ENCODE measurements at places on chromosomes 11 and 22.
A peak's percentile ranks its signal among the peaks of the same experiment; 100 is the strongest.

DNA sequence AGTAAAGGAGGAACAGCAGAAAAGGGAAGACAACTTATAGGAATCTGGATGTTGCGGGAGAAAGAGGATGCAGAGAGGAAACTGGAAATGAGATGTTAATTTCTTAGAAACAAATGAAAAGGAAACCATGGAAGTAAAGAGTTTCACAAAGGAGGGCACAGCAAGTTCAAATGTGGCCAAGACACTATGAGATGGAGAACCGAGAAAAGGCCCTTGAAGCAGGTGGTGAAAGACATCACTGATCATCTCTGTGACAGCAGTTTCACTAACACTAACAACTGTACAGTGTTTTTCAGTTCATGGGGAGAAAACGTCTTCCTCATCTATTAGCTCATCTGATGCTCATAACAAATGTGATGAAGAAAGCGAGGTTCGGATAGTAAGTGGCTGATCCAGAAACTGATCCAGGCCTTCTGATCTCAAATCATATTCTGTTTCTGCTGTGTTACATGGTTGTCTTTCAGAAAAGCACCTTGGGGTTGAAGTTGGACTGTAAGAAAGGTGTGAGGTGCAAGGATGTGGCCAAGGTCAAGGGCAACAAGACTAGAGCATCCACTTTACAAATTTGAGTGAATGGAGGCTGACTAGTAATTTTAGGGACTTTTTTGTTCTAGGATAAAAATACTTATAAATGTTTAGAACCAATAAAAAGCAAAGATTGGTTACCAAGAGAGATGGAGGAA, 492.1 kb upstream of the CADM1 start:
- DNase-seq = no peak

DNA sequence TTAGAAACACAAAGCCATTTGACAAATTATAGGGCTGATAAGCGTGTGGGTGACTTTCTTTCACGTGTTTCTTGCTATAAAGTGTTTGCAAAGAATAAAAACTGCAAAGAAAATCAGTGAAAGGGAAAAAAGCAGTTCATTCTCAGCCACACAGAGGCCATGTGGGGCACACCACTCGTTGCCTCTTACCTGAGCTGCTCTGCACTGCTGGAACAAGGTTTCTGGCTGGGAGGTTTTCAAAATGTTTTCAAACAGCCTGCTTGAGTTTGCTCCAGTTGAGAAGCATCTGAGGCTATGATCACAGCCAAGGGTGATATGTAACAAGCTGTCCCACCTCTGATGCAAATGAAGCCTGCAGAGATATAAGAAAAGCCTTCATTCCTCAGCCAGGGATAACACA, 14.7 kb upstream of the VSIG10L2 start:
- no peak for DNase-seq

- DNase-seq = no peak
Measured at GRCh38 chr11:3622521-3622920, 19.3 kb downstream of the ART5 start.

- DNase-seq = no peak
Measured at GRCh38 chr22:31192513-31192912, 19.6 kb upstream of the LIMK2 start.

- DNase-seq = no peak
Measured at GRCh38 chr11:124768914-124769313, 6.8 kb upstream of the ESAM start.

DNA sequence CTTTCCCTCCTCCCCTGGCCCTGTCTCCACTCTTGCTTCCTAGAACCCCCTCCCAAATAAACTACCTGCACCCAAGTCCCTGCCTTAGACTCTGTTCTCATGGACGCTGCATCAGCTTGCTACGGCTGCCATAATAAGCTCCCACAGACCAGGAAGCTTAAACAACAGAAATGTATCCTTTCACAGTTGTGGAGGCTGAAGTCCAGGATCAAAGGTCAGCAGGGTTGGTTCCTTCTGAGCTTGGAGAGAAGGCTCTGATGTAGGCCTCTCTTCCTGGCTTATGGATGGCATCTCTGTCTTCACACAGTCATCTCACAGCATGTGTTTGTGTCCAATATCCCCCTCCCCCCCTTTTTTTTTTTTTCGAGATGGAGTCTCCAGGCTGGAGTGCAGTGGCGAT, 23.4 kb downstream of the CBX7 start:
- no peak for DNase-seq

DNA sequence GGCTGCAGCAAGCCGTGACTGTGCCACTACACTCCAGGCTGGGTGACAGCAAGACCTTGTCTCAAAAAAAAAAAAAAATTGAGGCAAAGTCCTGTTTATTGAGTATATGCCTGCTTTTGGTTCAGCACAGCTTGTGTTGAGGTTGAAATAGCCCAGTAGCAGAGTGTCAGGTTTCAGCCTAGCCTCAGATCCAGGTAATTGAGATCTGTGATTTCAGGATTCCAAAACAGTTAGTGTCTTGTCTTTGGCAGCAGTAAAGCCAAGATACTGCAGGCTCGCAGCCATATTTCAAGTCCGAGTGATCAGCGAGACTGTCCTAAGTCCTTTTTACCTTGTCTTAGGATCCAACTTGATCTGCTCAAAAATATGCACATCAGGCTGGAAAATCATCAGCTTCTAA, 27.0 kb downstream of the CUL5 start:
- no peak for DNase-seq

- no peak for DNase-seq
Measured at GRCh38 chr11:72799441-72799840, 5.6 kb upstream of the STARD10 start.

GRCh38 chr22:30047364-30047738, 32.9 kb upstream of the HORMAD2 start:
- peak; percentile 17 for DNase-seq

DNA sequence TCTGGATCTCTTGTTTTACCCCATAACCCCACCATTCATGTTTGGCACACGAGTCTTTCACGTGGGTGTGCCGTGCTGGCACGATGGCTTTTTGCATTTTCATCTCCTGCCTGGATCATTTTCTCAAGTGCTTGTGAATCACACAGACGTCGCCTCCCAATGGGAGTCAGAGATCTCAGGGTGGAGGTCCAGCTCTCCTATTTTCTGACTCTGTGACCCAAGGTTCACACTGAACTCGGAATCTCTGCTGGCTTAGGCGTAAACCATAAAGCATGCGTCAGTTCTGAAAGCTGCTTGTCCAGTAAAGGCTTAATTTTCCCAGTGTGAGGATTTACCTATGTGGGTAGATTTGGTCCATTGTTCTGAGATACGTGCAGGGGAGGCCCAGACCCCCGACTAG, 16.0 kb upstream of the C22orf42 start:
- no peak for DNase-seq

GRCh38 chr11:114149689-114150407, 90.3 kb downstream of the ZBTB16 start:
- DNase-seq = no peak

- DNase-seq = peak; percentile 72
Measured at GRCh38 chr11:106391771-106392420, 314.4 kb downstream of the AASDHPPT start.

DNA sequence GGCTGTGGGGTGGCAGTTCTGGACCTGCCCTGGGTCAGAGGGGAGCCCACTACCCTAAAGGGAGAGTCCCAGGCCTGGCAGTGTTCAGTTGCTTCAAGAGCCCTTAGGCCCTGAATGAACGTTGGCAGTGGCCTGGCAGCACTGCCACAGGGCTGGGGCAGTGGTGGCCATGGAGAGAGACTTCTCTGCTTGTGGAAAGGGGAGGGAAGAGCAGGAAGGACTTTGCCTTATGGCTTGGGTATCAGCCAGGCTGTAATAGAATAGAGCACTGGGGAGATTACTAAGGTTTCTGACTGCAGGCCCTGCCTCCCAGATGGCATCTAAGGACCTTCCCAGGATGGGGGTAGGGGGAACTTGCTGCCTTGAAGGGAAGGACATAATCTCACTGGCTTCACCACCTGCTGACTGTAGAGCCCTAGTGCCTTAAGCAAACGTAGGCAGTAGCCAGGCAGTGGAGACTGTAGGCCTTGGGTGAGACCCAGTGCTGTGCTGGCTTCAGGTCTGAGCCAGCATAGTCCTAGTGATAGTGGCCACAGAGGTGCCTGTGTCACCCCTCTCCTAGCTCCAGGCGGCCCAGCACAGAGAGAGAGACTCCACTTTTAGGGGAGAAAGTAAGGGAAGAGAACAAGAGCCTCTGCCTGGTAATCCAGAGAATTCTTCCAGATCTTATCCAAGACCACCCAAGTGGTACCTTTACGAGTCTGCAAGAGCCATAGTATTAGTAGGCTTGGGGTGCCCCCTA, 27.6 kb downstream of the PLA2G6 start:
- DNase-seq = peak; percentile 26

GRCh38 chr11:106670069-106670468, 348.2 kb downstream of the GUCY1A2 start:
- no peak for DNase-seq

- no peak for DNase-seq
Measured at GRCh38 chr11:67648796-67649613, 1.5 kb downstream of the ACY3 start.

GRCh38 chr11:132607575-132607974, 924.7 kb downstream of the OPCML start:
- peak; percentile 41 for DNase-seq

- peak; percentile 36 for DNase-seq
Measured at GRCh38 chr11:44333271-44334218, 23.6 kb upstream of the ALX4 start.

DNA sequence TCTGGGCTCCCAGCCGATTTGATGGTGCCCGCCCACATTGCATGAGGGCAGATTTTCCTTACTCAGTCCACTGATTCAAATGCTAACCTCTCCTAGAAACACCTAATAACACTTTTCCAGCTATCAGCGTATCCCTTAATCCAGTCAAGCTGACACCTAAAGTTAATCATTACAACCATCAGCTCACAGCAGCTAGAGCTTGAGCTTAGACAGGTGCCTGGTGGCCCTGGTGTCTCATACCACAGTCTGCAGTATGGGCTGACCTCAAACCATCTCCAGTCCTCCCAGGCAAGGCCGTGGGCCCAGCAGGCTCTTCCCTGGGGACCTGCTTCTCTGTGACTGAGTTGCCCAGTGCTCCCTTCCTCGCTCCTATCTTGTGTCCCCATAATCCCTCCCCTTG, 174.4 kb upstream of the NECTIN1 start:
- DNase-seq = no peak

- peak; percentile 82 for DNase-seq
Measured at GRCh38 chr11:101880222-101880621, 34.6 kb upstream of the CEP126 start.

- DNase-seq = no peak
Measured at GRCh38 chr11:111200010-111200534, 45.5 kb upstream of the POU2AF2 start.

DNA sequence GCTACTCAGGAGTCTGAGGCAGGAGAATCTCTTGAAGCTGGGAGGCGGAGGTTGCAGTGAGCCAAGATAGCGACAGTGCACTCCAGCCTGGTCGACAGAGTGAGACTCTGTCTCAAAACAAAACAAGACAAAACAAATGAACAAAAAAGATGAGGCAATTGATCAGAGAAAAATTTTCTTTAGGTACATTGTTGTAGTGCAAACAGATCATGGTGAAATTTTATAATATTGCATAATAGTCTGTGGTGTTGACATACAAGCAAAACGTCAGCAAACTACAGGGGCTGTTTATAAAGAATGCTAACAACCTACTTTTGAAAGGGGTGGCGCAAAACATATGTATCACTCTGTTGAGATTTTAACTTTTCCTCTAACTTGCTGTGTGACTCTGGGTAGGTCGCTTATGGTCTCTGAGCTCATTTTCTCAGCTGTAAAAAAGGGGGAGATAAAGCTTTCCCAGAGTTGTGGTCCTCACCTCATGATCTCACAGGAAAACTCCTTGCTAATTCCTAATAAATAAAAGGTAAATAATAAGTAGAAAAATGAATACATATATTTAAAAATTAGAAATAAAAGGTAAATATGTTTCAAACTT, 64.8 kb upstream of the NUP160 start:
- DNase-seq = no peak

- peak; percentile 90 for DNase-seq
Measured at GRCh38 chr22:45612451-45612901, 59.2 kb upstream of the ATXN10 start.

DNA sequence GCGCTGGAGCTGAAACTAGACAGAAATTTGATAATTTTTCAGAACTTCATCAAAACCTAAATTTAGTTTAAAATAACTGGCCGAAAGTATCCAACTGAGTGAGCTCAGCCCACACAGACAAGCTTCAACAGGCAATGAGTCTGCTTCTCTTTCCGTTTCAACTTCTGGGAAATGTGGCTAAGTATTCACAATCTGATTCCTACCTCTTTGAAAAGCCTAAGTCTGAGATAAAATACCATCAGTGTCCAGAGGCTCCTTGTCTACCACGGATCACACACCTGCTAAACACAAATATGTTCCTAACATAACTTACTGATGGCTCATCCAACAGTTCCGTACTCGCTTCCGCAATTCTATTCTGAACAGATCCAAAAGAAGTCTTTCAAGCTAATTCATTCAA, 8.5 kb downstream of the SIK3 start:
- DNase-seq = no peak

DNA sequence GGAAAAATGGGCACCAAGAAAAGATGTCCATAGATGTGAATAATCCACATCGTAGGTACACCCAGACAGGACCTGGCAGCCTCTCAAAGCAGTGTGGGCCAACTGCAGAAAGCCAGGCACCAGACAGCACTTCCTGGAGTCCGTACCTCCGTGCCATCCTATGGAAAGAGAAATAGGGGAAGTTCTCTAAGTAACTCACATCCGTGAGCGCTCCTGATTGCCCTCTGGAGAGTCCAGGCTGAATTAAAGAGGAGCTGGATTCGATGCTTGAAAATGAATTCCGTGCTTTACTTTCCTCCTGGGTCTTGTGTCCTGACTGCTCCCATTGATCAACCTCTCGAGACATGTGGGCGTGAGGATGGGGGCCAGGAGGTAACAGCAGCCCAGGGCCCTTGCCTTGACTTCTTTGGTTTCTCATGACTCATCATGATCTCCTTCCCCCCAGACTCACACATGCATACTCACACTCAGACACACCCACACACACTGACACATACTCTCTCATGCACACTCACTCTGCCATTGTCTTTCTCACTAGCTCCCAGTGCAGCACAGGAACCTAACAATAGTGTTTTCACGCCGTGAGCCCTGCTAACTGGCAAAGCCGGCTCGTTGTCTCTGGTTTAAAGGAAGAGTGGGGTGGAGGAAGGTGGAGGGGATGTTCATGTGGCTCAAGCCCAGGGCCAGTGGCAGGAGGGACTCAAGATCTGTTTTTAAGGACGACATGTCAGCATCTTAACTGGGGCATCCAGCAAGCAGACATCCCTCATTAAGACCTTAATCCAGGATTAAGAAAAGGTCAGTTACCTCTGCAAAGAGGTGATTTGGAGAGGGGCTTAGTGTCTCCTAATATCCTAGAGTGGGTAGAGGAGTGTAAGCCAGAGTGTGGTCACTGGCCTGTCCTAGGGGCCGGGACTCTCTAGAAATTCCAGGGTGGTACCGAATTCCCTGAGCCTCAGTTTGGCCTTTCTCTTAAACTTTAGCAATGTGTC, 104.2 kb downstream of the SCN3B start:
- DNase-seq = peak; percentile 34

GRCh38 chr11:86983021-86983488, 27.9 kb upstream of the FZD4 start:
- DNase-seq = no peak

- DNase-seq = no peak
Measured at GRCh38 chr11:106420686-106421085, 343.2 kb downstream of the AASDHPPT start.

- no peak for DNase-seq
Measured at GRCh38 chr11:15186146-15186545, 71.4 kb downstream of the INSC start.
